ENCODE measurements at places on chromosomes 1 and 21. TPM values are rescaled to one million over a fixed set of nuclear protein-coding genes. Genes with fewer than 3 reads are reported as not detected.

KCNC4 gene
- total RNA-seq, result 12.2 TPM

TLCD4 gene
- total RNA-seq, result 0.25 TPM

CLEC20A gene
- not detected for total RNA-seq

FMN2 gene
- not detected for total RNA-seq

SLC27A3 gene
- total RNA-seq, result 7.4 TPM

TAL1 gene
- 1.3 TPM for total RNA-seq

C1orf226 gene
- not detected for total RNA-seq

TEKT2 gene
- 0.30 TPM for total RNA-seq

TIE1 gene
- not detected for total RNA-seq

AQP10 gene
- 8.9 TPM for total RNA-seq

ELAVL4 gene
- total RNA-seq, result not detected

SLC45A1 gene
- total RNA-seq, result 0.65 TPM

HFM1 gene
- not detected for total RNA-seq

TESK2 gene
- 4.9 TPM for total RNA-seq

KCNJ6 gene
- total RNA-seq, result not detected

RCSD1 gene
- 101 TPM for total RNA-seq

FAM177B gene
- 0.50 TPM for total RNA-seq

NPHS2 gene
- total RNA-seq, result not detected

COL24A1 gene
- 0.94 TPM for total RNA-seq

DENND2C gene
- 1.1 TPM for total RNA-seq

CASZ1 gene
- total RNA-seq, result 21.2 TPM

KRTAP23-1 gene
- total RNA-seq, result not detected

MYBPHL gene
- not detected for total RNA-seq

KCNA2 gene
- total RNA-seq, result 3.1 TPM

NIT1 gene
- 16.0 TPM for total RNA-seq

NCAM2 gene
- total RNA-seq, result not detected

RNU1-2 gene
- 3,922 TPM for total RNA-seq

SLC2A5 gene
- total RNA-seq, result 0.85 TPM

LCE2B gene
- not detected for total RNA-seq

RGL1 gene
- total RNA-seq, result 1.0 TPM

DHX9 gene
- 300 TPM for total RNA-seq

SPRR4 gene
- not detected for total RNA-seq

NHLH1 gene
- total RNA-seq, result 0.17 TPM

TCHHL1 gene
- not detected for total RNA-seq

CACNA1S gene
- not detected for total RNA-seq

PERM1 gene
- not detected for total RNA-seq

LRRC3 gene
- 1.0 TPM for total RNA-seq

LCE3E gene
- total RNA-seq, result not detected

CDC14A gene
- total RNA-seq, result 186 TPM

Data from T-helper 17 cell (primary cell).